ENCODE measurements at places on chromosomes 3 and 15. TPM values are rescaled to one million over a fixed set of nuclear protein-coding genes. Genes with fewer than 3 reads are reported as not detected.

GRCh38 chr15:79896131-79896633 is 632 bp downstream of the MTHFS start:
- H3K27ac ChIP-seq, result peak overlapping the region; percentile 60
- H3K36me3 ChIP-seq, result peaks cover 9% of the 10 kb centered on the region
- peaks cover 2% of the 10 kb centered on the region for H3K4me1 ChIP-seq

GRCh38 chr3:142958707-142959106 is 4.8 kb downstream of the PAQR9 start:
- H3K27ac ChIP-seq, result no peak overlapping the region
- no peak for DNase-seq
- no peaks in the 10 kb centered on the region for H3K27me3 ChIP-seq
- no peak overlapping the region for H3K4me3 ChIP-seq
- no peaks in the 10 kb centered on the region for H3K4me1 ChIP-seq

GRCh38 chr15:70284438-70285214 is 186.9 kb upstream of the TLE3 start:
- no peaks in the 10 kb centered on the region for H3K27me3 ChIP-seq
- peaks cover 12% of the 10 kb centered on the region for H3K4me1 ChIP-seq
- H3K36me3 ChIP-seq, result no peaks in the 10 kb centered on the region
- no peak overlapping the region for H3K4me3 ChIP-seq
- peak; percentile 48 for DNase-seq

DNA sequence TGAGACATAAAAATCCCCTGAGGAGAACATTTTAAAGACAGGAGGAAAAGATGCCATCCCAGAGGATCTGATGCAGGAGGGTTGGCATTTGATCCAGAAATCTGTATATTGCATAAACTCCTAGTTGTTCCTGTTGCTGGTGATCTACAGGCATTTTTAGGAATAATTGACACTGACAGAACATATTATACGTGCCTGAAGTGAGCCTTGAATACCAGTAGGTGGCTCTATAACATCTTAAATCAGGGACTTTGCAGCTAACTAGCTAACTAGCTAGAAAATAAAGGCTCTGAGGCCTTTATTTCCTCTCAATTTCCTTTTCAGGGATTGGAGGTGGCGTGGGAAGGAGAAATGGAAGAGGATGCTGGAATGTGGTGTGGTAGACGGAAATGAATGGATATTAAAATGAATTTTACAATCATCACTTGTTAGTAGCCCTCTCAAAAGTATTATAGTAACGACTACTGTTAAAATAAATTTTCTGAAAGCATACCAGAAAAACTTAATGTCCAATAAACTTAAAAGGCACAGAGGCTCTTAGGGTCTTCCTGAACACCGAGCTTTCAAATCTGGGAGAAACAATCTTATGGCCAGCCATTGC is 73.8 kb upstream of the ZBED2 start:
- peak; percentile 48 for DNase-seq
- H3K4me3 ChIP-seq, result no peak overlapping the region
- H3K27ac ChIP-seq, result no peak overlapping the region
- H3K27me3 ChIP-seq, result no peaks in the 10 kb centered on the region
- H3K4me1 ChIP-seq, result peaks cover 30% of the 10 kb centered on the region

PEX5L gene
- polyA plus RNA-seq, result not detected

DNA sequence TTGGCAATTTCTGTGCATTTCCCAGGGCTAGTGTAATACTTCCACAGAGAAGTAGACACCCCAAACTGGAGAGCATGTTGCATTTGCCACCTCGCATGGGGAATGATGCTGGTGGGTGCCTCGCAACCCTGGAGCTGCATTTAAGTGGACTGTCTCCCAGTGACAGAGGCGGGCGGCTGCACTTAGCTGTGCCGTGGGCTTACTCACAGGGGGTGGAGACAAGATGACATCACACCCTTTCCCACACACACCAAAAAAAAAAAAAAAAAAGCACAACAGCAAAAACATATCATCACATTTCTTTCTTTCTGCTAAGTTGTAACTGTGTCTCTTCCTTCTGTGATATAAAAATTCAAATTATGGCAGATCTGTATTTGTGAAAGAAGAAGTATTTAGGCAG is at the start of gene ABI3BP:
Gene ABI3BP, minus strand, starts transcription at position 113 of the 400 bp plus-strand sequence. Its CDS starts 37 bp downstream, at position 76.
- no peak within 1 kb of the TSS for H3K27ac ChIP-seq
- H3K4me1 ChIP-seq, result no peaks in the 10 kb centered on the region
- peak; percentile 56 for DNase-seq
- H3K27me3 ChIP-seq, result no peaks in the 10 kb centered on the region
- H3K4me3 ChIP-seq, result peak within 1 kb of the TSS; percentile 31

GOLGA8O gene
- 0.26 TPM for polyA plus RNA-seq

GRCh38 chr3:150727653-150728502 is 24.2 kb upstream of the ERICH6 start:
- no peaks in the 10 kb centered on the region for H3K27me3 ChIP-seq
- no peaks in the 10 kb centered on the region for H3K36me3 ChIP-seq
- H3K4me1 ChIP-seq, result no peaks in the 10 kb centered on the region
- no peak for DNase-seq
- H3K4me3 ChIP-seq, result no peak overlapping the region
- H3K27ac ChIP-seq, result no peak overlapping the region

CPN2 gene
- polyA plus RNA-seq, result not detected

GRCh38 chr15:55481842-55482241 is 26.2 kb downstream of the DNAAF4 start:
- no peaks in the 10 kb centered on the region for H3K4me1 ChIP-seq
- no peaks in the 10 kb centered on the region for H3K27me3 ChIP-seq
- H3K4me3 ChIP-seq, result no peak overlapping the region

ITIH1 gene
- not detected for polyA plus RNA-seq

DNA sequence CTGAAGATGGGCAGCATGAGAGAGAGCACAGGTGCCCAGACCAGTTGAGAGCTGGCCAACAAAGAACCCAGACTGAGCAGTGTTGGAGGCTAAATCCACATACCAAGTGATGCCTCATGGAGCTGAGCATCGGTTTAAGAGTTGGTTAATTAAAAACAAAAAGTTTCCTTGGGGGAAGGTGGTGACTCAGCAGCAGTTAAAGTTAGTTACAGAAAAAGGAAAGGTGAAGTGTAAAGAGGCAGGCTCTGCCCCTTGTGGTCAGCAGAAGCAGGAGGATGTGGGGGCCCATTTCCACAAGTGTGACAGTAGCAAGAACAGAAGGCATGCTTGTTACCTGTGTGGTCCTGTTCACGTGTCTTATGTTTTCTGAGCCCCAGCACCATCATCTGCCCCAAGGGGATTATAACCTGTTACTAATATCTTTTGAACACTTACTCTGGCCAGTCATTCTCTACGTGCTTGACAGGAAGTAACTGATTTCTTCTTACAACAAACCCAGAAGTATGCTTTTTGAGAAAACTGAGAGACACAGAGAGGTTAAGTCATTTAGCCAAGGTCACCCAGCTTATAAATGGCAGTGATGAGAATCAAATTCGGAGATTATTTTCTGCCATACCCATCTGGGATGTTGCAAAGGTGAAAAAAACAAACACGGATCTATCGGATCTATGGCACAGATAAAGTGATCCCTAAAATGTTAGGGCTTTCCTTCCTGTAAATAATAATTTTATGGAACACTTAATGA is 91.0 kb downstream of the EPHB1 start:
- H3K36me3 ChIP-seq, result no peaks in the 10 kb centered on the region
- no peak overlapping the region for H3K4me3 ChIP-seq
- H3K4me1 ChIP-seq, result no peaks in the 10 kb centered on the region
- no peak for DNase-seq

ERICH6 gene
- polyA plus RNA-seq, result 0.08 TPM
